Stimulated activated CD4-positive, alpha-beta T cell treated with anti-CD3 and anti-CD28 coated beads, TNF-alpha, amount 100 ng/mL, for 1 hour (primary cell): ENCODE measurements at places on chromosomes 3 and 15.

- no peak for DNase-seq
These were observed 9.6 kb downstream of the PLCD1 start for GRCh38 chr3:38019658-38020341.

GRCh38 chr3:24533561-24534193, 39.0 kb upstream of the THRB start:
- DNase-seq, result no peak

DNA sequence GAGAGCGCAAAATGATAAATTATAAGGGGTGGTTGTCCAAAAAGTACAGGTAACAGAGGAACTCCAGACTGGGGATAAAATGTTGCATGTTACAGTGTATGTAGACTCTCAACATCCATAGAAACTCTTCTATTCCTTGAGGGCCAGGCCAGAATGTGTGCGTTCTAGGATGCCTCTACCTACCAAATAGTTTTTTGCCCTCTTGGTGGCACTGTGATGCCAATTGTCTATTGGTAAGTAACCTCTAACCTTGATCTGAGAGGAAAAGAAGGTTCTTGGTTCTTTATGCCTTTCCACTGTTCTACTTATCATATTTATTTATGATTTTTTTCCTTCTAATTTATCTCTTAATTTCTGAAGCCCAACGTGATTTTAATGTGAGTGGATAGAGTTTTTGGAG, 424.6 kb downstream of the GRM7 start:
- no peak for DNase-seq

GRCh38 chr3:150898046-150898754, 7.0 kb downstream of the MINDY4B start:
- no peak for DNase-seq

DNA sequence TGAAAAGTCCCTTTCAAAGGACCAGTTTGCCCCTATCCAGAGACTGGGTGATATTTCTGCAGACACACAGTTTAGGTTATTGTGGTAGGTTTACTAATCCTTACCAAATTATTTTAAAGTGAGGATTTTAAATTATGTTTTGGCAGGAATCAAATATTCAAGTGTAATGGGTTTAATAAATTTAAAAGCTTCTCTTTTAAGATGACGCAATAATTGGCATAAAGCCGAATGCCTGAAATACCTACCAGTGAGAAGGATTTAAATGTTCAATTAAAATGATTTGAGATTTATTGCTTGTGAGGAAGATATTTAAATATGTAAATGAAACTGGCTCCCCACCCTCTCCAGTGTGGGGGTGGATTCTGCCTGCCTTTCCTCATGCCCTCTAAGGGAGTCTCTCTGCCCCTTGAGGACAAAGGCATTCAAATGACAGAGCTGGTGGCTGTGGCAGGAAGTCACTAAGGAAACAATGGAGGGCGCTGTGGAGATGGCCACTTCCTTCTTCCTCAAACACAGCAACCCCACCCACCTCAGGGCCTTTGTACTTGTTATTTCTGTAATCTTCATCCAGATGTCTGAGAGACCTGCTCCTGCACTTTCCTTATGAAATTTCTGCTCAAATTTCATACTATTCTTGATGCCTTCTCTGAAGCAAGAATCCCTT, 131.7 kb downstream of the TNIK start:
- no peak for DNase-seq

DNA sequence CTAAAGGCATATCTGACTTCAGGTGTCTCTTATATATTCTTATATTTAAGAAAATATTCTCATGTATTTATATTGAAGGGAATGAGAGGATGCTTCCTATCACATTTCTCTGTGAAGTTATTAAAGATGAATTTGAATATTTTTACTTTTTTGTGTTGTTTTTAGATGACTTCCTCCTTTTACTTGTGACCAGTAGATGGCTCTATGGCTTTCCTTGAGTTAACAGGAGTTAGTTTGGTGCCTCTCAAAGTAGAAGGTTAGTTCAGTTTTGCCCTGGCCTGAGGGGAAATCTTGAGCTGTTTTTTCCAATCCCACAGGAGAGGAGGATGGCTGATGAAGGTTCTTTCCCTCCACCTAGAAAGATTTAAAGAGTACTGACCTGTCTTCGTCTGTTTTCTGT, 80.7 kb downstream of the SQOR start:
- DNase-seq, result no peak

DNA sequence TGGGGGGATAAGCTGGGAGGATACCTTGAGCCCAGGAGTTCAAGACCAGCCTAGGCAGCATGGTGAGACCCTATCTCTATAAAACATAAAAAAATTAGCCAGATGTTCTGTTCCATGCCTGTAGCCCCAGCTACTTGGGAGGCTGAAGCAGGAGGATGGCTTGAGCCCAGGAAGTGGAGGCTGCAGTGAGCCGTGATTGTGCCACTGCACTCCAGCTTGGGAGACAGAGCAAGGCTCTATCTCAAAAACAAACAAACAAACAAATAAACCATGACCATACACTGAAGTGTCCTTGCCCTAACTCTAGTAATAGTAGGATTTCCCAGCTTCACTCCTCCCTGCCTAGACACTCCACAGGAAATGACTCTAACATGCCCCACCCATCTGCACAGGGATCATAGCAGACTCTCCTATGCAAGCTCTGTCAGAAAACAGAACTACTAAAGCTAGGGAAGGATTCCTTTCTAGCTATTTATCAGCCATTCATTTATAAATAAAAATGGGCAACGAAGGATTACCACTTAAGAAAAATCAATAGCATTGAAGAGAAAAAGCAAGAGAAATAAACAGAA, 4.6 kb downstream of the ERICH6 start:
- DNase-seq, result no peak
